Activated B cell treated with CpG ODN at 0.5 μM for 24 hours (primary cell): ENCODE measurements at places on chromosomes 2 and 18.

GRCh38 chr2:233413046-233413445 is 58.8 kb downstream of the DGKD start:
- DNase-seq: no peak

DNA sequence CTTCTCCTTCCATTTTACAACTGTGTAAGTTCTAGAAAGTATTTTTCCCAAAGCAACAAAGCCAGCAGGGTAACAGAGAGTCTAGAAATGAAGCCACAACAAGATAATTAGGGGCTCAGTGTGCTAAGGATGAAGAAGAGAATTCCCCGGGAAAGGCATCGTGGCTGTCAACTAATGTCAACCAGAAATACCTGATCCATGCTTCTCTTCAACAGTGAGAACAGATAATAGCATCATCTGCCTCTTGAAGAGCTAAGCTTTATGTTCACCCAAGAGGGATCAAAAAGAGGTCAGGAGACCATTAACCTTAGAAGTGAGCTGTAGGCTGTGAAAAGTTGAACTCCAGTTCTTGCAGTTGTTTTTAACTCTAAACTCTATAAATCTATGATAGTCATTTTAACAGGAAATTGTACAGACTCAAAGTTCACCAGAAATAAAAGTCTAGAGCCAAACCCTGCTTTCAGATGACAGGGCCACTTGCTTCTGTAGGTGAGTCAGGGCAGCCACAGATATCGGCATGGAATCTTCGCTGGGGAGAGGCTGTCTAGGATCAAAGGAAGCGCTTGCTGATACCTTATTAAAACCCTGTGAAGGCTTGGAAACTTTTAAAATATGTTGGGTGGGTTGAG is 540.7 kb upstream of the ID2 start:
- no peak for DNase-seq

DNA sequence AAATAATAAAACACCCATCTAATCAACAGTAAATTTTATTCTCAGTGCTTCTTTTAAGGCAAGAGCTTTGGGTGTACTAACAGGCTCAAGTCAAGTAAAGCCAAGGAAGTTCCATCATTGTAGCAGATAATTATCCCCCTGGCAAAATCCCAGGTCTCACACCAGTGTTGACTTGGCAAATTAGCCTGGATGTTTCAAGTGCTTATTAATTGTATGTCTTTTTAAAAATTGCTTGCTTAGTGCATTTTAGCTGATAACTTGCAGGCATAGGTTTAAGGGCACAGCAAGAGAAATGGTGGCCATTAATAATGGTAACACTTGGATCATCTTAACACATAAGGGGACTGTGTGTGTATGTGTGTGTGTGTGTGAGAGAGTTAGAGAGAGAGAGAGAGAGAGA is 42.0 kb upstream of the FMNL2 start:
- no peak for DNase-seq

GRCh38 chr18:49597157-49597931 is 35.5 kb downstream of the LIPG start:
- no peak for DNase-seq

DNA sequence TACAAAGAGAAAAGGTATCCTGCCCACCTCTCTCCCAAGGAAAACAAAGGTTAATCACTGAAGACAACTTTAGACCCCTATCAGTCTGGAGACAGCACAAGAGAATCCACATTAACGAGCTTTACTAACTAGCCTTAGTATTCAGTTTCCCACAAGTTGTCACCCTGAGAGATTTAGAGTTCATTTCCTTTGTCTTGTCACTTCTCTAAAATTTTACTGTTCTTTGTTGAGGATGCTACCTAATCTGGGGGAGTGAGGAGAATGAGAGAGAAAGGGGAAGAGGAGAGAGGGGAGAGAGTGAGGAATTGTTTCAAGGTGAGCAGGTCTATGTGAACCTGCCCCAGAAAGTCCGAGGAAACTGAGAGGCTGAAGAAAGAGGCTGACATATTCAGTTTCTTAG is 28.4 kb downstream of the C2orf76 start:
- DNase-seq: no peak

- no peak for DNase-seq
Observed at GRCh38 chr2:94979406-94980375, 45.8 kb upstream of the MAL start.

- no peak for DNase-seq
Observed at GRCh38 chr18:77178559-77178958, 46.0 kb upstream of the MBP start.

DNA sequence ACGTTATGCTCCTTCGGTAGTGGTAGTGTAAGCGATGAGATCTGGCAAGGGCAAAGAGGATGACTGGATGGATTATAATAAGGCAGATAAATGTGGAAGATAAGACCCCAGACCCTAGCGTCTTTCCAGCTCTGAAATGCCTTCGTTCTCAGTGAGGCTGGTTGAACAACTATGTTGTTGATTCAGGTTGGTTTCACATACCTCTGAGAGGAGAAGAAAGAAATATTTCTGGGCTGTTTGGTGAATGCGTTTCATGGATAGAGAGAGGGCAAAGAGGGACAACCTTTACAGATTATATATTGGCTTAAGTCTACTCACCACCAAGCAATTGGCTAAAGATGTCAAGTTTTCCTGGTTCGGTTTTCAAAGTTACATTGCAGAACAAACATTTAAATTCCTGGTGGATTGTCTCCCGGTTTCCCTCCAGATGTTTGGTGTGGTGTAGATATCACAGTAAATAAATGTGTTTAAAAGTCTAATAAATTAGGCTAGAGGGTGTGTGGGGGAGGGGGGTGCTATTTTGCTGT is 190.1 kb upstream of the GLI2 start:
- no peak for DNase-seq

- no peak for DNase-seq
Observed at GRCh38 chr18:79496978-79497637, 101.4 kb downstream of the NFATC1 start.

DNA sequence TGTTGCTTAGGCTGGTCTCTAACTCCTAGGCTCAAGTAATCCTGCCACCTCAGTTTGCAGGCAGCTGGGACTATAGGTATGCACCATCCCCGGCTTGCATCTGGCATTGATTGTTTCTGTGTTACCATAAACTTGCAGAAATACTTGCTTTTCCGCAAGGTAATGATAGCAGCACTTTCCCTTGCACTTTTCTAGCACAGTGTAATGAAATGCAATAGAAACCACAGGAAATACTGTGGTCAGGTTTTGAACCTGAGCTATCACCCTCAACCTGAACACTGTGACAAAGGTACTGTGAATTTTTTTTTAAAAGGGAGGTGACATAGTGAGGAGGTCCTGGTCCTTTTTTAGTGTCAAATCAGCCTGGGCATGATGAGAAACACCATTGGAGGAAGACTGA is 38.3 kb downstream of the DHRS9 start:
- DNase-seq: no peak
